ENCODE measurements at places on chromosomes 13 and 19.

DNA sequence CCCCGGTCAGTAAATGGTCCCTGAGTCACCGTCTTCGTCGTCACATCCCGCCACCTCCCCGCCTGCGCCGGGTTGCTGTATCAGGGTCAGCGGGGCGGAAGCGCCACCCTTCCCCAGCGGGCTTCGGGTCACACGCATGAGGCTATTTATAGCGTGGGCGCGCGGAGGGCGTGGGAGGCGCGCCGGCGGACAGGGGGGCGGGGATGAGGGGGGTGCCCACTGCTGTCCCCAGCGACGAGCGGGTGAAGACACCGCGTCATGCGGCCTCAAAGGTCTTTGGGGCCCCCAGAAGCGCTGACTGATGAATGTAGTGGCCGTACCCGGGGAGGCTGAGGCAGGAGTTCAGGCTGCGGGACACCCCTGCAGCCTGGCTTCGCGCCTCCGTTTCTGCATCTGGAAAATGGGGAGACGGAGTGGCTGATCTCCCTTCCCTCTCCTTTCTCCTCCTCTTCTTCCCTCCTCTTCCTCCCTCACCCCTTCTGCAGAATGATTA, 7.9 kb downstream of the UNC13A start:
- peak; percentile 85 for DNase-seq

GRCh38 chr19:29873024-29873800, 61.4 kb downstream of the CCNE1 start:
- DNase-seq = peak; percentile 53

GRCh38 chr13:41028051-41028450, 8.9 kb upstream of the ELF1 start:
- peak; percentile 36 for DNase-seq

- DNase-seq = no peak
Observed at GRCh38 chr13:29509999-29510589, 85.4 kb downstream of the SLC7A1 start.

GRCh38 chr13:111318386-111318785, 2.1 kb upstream of the TEX29 start:
- no peak for DNase-seq

DNA sequence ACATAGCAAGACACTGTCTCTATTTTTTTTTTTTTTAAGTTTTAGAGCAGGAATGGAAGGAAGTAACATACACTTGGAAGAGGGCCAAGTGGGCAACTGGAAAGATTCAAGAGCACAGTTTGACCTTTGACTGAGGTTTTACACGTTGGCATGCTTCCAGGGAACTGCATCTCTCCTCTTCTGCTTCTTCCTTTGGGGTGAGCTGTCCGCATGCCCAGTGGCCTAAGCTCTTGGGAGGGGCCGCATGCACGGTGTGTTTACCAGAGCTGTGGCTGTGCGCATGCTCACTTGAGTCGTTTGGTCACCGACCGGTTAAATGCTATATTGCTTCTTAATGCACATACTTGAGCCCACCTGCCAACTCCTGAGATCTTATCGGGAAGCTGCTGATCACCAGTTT, 727.7 kb downstream of the UQCRFS1 start:
- DNase-seq = peak; percentile 0

DNA sequence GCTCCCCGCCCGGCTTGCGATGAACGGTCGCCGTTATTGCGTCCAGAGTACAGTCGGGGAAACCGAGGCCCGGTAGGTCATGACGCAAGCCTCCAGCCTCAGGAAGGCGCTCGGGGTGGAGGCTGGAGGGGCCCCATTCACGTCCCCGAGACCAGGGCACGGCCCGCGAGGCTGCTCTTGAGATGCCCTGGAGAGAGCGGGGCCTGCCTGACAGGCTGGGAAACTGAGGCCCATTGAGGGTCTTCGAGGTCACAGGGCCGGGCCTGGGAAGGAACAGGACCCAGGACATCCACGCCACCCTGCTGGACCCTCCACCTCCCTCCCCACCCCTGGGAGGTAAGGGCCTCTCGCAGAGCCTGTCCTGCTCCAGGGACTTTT, 367 bp downstream of the NDUFS7 start:
- DNase-seq = no peak

GRCh38 chr19:50705422-50706019, 14.1 kb downstream of the SHANK1 start:
- DNase-seq = peak; percentile 78

DNA sequence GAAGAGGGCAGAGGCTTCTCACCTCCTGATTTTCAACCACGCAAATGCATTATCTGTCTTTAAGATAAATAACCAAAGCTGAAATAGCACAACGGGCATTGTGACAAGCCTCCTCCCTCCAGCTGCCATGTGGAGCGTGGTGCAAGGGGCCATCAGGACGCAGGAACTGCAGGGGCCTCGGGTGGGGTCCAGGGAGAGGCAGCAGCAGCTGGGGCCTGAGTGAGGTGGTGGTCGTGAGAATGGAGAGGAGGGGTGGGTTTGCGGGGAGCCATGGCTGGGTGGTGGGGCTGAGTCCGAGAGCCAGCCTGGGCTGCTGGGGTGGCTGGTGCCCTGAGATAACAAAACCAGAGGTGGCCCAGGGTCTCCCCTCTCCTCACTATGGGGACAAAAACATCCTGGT, 66.0 kb downstream of the EPS15L1 start:
- DNase-seq = no peak

GRCh38 chr13:94028650-94029049, 450.8 kb downstream of the DCT start:
- no peak for DNase-seq

DNA sequence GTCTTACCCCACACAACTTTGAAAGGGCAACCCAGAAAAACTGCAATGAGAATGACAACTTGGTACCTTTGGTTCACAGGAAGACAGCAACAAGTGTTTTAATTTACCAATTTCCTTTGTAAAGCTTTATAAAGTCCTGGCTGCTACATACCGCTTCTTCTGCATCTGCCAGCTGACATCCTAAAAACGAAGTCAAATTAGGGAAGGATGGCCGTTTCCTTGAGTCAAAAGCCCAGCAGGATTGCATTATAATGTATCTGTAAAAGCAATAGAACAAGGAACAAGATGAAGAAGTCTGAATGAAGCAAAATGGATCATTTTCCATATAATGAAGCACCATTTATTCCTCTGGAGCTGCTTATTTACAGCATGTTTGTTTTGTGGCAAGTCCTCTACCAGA, 25.8 kb upstream of the URAD start:
- DNase-seq = no peak

- DNase-seq = no peak
Observed at GRCh38 chr13:35479038-35479492, 2.6 kb upstream of the MAB21L1 start.

GRCh38 chr13:102039264-102039663, 362.6 kb downstream of the FGF14 start:
- DNase-seq = no peak

GRCh38 chr13:71754407-71754974, 112.5 kb downstream of the DACH1 start:
- peak; percentile 10 for DNase-seq

DNA sequence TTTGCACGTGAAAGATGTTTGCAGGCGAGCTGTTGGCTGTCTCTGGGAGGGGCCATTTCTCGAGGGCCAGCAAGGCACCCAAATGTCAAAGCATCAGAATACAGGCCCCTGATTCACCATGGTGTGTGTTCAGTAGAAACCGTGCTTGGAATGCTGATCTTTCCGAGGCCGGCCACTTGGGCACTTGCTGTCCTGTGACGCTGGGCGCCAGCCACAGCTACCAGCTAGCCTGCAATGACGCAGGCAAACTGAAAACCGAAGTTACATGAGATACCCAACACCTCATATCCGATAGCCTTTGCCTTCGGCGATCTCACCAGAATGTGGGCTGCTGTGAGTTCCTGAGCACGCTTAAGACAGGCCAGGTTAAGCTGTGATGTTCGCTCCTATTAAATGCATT, 12.0 kb downstream of the THOP1 start:
- no peak for DNase-seq

DNA sequence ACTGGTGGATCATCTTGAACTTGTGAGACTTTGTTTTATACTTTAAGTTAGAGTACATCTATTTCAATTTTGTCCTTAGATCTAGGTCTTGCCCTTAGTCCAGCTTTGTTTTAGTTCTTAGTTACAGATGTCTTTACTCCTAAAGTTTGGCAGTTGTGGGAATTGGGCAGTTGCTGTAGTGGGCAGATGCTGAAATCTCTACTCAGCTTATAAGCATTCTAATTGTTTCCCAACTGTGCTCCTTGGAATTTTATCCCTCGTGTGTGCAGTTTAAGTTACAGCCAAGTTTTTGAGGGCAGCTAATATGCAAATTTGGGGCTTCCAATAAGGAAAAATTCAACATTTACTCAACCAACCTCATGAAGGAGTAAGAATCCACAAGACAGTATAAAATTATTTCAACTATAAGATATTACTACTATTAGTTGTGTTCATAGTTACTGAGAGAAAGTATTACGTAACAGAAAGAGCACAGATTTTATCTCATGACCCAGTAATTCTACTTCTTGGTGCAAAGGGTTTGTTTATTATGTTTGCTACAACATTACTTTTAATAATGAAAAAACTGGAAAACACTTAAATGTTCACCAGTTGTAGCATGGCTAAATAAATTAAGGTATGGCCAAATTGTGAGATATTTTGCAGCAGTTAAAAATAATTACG, 32.9 kb downstream of the CCDC122 start:
- no peak for DNase-seq

Data from dermis blood vessel endothelial cell (primary cell).